ENCODE measurements at places on chromosomes 7 and 10.

DNA sequence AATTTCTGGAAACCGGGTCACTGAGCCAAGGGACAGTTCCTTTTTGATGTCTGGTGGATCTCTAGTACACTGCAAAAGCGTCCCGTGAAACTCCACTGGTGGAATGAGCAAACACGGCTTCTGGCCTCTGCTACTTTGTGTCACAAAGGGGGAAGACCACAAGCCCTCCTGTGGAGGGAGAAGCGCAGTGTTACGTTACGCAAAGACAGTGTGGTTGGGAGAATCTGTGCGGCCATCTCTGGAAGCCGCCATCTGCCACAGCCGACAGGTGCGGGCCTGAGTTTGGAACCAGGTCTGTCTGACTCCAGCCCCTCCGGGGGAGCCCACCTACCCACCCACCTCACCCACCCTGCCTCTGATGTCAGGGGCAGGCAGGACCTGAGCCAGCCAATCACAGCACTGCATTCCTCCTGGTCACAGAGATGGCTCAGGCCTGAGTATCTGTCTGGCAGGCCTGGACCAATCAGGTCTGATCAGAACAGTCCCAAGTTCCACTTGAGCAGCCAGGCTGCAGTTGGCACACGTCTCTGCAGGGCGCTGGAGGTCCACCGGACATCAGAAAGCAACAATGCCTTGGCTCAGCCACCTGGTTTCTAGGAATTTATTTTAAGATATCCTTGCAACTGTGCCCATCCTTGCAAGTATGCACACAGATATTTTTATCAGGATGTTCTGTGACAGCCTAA lies 3.0 kb upstream of the CYP2W1 start:
- no peak for DNase-seq

DNA sequence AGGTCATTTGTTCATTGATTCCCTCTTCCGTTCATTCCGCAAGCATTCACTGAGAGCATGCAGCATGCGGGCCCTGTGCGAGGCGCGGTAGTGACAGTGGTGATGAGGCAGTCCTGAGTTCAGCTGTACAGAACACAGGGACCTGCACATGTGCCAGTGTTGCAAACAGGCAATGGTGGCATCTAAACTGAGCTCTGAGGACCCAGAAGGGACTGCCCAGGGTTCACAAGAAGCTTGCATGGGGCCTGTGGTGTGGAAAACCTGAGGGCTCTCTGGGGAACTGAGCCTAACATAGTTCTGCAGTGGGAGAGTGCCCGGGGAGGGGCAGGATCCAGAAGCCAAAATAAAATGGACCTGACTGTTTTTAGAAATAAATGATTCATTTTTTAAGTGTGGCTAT lies 13.2 kb downstream of the ZNF488 start:
- no peak for DNase-seq

- DNase-seq: no peak
Measured at GRCh38 chr7:135964274-135964673, 12.9 kb downstream of the MTPN start.

DNA sequence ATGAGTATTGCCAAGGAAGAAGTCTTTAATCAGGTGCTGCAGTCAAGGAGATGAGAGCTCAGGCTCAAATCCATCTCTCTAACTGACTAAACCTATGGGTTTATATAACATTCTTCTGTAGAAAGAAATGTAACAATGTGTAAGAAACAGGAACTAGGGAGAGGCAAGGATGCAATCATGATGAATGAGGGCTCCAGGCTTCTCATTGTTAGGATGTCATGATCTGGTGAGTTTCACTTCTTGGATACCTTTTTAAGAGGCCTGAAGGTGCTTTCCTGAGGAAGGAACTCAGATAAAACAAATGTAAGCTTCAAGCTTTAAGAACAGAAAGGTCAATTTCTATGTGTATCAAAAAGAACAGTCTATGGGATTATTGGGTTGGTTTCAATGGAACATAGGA lies 30.8 kb upstream of the SCIN start:
- no peak for DNase-seq

- no peak for DNase-seq
Measured at GRCh38 chr7:122454776-122455507, 150.4 kb upstream of the FEZF1 start.

DNA sequence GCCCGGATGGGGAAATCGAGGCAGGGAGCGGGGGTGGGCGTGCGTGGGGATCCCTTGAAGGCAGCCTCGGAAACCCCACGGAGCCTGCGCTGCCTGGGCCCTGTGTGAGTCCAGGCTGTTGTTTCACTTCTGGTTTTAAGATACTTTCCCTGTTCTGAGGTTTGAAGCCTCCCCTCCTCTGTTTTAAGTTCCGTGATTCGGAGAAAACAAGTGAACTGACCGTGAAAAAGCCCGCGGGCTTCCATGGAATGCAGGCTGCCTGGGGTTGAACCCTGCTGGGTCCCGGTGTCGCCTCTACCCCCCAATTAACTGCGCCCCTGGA lies 401 bp downstream of the LRRC27 start:
- no peak for DNase-seq

DNA sequence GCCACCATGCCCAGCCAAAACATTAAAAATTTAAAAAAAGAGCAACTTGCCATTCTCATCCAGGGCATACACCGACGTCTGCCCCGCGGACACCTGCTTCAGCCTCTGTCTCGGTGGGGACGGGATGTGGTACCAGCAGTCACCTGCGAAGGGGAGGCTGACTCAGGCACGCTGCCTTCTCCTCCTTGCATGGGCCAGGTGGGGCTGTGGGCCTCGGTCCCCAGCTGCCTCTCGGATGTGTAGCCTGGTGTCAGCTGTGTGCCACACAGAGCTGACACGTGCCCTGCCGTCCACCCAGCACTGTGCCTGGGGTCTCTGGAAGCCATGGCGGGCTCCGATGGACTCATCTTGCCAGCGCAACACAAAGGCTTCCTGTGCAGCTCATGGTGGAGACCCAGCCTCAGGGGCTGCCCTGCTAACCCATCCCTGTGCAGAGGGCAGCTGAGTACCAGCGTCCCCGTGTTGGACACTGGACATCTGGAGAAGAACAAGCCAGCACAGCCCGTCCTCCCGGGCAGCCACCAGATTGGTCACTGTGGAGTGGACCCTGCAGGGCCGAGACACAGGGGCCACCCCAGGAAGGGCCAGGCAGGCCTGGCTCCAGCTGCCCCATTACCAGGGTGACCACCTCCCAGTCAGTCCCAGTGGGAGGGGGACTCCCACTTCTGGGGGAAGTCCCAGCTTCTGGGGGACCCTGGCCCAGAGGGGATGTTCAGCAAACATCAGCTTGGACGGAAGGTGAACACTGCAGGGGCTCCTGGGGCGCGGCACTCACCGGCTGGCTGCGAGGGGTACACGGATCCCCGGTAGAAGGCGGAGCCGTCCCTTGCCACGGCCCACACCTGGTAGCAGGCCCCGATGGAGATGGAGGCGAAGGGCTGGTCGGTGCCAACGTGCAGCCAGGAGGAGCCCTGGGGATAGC lies 10.6 kb downstream of the BHLHA15 start:
- DNase-seq: no peak

GRCh38 chr7:2688409-2689342 lies 674 bp downstream of the AMZ1 start:
- peak; percentile 28 for DNase-seq

DNA sequence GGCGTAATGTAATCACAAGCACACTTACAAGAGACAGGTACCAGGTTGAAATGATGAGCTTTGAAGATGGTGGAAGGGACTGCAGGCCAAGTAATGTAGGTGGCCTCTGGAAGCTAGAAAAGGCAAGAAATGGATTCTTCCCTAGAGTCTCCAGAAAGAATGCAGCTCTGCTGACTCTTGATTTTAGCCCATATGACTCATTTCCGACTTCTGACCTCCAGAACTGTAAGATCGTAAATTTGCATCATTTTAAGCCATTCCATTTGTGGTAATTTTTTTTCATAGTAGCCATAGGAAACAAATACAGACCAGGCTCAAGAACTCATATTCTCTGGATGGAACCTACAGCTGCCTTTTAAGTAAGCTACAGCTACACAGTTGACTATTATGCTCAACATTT lies 315.5 kb downstream of the MAGI2 start:
- no peak for DNase-seq

- no peak for DNase-seq
Measured at GRCh38 chr10:408236-408635, 273.0 kb downstream of the ZMYND11 start.

DNA sequence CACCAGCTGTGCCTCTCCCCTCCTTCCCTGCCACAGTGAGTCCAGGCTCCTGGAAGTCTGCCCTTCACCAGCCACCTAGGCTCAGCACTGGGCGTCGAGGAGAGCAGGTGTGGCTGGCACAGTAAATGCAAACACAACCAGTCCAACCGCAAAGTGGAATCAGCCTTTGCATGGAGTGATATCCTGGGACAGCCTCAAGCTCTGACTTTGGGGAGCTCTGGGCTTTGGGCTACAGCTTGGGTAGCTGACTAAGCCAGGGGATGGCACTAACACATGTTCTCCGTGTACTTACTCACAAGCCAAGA lies 312.4 kb downstream of the KCNMA1 start:
- no peak for DNase-seq

- DNase-seq: no peak
Measured at GRCh38 chr10:118585234-118585633, 10.2 kb downstream of the PRLHR start.

DNA sequence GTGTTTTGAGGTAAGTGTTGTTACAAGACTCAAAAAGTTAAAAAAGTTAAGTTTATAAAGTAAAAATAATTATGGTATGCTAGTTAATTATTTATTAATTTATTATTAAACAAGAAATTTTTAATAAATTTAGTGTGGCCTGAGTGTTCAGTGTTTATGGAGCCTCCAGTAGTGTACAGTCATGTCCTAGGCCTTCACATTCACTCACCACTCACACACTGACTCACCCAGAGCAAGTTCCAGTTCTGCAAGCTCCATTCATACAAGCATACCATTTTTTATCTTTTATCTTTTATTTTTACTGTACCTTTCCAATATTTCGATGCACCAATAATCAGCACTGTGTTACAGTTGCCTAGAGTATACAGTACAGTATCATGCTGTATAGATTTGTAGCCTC lies 381.2 kb upstream of the MGMT start:
- DNase-seq: no peak

DNA sequence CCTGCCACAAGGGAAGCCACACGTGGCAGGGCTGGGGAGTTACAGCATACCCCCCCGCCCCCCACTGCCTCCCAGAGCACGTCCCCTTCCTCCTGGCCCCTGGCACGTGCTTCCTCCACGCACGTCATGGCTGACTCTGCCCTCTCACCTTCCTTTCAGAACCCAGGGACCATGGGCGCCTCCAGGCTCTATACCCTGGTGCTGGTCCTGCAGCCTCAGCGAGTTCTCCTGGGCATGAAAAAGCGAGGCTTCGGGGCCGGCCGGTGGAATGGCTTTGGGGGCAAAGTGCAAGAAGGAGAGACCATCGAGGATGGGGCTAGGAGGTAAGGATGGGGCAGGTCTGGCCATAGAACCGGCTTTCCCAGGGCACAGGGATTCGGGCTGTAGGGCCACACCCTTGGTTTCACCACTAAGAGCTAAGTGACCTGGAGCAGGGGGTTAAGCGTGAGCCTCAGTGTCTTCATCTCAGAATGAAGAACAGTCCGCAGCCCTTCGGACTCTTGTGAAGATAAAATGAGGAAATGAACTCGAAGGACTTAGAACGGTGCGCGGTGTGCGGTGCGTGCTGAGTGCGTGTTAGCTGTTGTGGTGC lies 2.5 kb downstream of the NUDT1 start:
- no peak for DNase-seq

- DNase-seq: no peak
Measured at GRCh38 chr7:71182438-71182935, 50.5 kb downstream of the GALNT17 start.

DNA sequence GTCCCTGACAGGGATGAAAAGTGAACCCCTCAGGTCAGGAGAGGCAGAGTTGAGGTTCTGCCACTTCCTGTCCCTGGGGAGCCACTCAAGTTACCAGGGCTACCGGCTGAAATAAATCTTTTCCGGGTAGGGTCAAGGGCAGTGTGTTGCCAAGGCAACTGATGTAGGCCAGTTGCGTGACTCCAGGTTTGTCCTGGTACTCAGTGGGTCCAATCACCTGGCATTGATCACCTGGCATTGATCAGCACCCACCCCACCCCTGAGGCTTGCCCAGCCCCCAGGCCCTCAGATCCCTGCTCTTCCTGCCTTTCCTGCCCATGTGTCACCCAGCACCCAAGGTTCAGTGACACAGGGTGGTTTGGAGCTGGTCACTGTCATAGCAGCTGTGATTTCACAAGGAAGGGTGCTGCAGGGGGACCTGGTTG lies 5.9 kb downstream of the SAP25 start:
- no peak for DNase-seq

DNA sequence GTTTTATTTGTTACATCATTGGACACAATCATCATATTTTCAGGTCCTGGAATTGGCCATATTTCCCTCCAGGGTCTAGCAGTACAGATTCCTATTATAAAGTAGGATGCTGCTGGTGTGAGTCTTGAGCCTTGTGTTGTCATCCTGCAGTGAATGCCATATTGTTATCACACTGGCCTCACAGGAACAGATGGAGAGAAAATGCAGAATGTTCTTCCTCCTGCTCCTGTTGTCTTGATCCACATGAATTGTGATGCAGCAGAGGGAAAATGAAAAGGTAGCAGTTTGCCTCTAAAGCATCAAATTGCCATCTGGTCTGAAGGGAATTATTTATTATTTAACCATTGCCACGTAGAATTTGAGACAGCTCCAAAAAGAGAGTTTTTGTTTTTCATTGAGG lies 248.6 kb downstream of the GPAM start:
- no peak for DNase-seq

DNA sequence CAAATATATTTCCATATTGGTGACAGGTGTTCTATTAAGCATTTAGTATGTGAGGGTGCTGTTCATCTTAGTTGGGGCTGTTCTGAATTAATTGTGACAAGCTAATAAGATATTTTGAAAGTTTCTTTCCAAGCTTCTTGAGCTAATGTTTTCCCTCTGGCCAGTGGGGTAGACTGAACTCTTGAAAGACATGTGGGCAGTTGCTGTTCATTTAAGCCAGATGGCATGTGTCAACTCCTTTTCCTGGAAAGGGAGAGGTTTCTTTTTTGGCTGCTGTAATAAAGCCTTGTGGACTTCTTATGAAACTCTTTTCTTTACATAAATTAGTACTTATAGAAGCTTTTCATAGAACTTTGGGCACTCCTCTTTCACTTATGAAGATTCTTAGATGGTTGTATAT lies 21.7 kb downstream of the RAB18 start:
- no peak for DNase-seq

DNA sequence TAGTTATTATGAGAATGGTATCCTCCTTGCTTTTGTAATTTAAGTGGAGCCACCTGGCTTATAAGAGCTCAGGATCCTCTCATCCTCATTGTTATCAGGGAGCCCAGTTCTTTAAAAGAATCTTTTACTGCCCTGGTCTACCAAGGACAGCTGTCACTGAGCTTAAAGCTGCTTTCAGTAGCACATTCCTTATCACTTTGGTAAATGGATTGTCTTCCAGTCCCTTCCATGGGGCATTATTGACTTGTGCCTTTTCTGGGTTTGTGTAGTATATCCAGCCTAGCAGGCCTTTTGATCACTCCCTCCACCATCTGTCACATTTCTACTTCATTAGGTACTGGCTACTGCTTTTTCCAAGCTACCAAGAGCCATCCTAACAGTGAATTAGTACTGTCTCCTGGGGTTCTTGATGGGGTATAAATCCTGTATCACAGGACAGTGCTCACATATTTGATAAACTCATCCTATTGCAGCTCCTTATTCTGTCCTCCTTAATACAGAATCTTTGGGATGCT lies 208.9 kb downstream of the TMEM26 start:
- no peak for DNase-seq

Measured in stimulated activated naive CD8-positive, alpha-beta T cell treated with anti-CD3 and anti-CD28 coated beads, Interleukin-15, Interleukin-2, amounts not matched to agents 100 U/mL and 50 U/mL, for 24 hours (primary cell).